ENCODE measurements at places on chromosomes 2 and 18. TPM values are rescaled to one million over a fixed set of nuclear protein-coding genes. Genes with fewer than 3 reads are reported as not detected.

The ANKRD30B gene
- not detected for total RNA-seq

DNA sequence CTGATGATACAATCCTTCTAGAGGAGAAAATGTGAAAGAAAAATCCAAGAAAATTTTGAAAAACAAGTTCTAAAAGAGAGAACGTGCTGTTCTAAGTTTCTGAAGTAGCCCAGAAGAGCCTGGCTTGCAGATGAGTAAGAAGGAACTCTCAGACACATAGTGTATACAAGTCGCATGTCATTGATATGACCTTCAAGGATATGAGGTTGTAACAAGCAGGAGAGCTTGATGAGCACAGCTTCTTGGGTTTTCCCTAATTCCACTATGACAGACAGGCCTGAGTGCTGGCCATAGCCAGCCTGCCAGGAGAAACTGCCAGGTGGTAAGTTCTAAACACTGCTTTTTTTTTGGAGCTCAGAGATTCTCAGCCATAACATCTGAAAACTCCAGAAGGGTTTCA is 235.7 kb upstream of the SIX2 start:
- no peak for DNase-seq

DNA sequence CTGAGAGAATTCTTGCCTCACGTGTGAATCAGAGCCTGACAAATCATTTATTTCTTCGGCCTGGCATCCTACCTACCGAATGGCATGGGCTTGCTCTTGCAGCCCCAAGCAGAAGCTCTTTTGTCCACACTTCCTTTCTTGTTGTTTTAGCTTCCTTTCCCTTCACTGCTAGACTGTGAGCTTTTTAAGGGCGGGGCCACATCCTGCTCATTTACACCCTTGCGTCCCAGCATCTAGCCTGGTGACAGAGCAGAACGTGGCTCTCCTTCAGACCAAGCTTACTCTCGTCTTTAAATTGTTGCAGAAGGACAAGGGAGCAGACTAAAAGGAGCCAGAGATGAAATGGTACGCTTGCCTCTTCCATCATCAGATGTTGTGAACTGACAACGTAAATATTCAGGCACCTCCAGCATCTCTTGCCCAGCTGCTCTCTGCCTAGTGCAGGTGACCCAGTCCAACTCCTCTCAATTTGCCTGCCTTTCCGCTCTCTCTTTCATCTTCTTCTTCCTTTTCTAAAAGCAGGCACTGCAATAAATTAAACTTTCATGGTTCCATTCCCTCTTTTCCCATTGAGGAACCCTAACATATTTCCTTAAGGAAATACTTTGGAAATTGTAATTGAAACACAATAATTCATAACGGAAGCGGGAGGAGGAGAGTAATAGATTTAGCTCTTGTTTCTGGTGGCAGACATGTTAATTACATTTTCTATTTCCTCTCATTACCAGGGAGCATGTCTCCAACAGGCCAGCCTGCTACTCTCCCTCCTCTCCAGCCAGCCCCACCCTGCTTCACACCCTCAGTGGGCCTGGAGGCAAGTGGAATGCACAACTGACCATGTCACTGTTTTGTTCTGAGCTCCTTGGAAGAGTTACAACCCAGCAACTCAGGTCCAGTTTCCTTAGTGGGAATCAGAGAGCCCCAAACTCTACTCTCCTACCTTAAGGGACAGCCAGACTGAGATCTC is 228.1 kb upstream of the TRIB2 start:
- DNase-seq, result no peak

The IL1F10 gene
- total RNA-seq, result not detected

GRCh38 chr2:204152616-204153015 is 216.1 kb downstream of the ICOS start:
- DNase-seq, result no peak

The RAB17 gene
- 4.1 TPM for total RNA-seq

The TSPYL6 gene
- not detected for total RNA-seq

DNA sequence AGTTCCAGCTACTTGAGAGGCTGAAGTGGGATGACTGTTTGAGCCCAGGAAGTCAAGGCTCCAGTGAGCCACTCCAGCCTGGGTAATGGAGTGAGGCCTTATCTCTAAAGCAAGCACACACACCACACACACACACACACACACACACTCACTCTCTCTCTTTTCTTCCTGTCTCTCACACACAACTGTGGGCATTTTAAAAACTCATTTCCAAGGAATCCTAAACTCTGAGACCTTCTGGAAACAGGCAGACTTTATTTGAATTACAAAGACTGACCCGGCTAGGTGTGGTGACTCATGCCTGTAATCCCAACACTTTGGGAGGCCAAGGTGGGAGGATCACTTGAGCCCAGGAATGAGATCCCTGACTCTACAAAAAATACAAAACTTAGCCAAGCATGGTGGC is 21.3 kb downstream of the WDSUB1 start:
- no peak for DNase-seq

The UGT1A9 gene
- not detected for total RNA-seq

The POTEC gene
- total RNA-seq, result not detected

DNA sequence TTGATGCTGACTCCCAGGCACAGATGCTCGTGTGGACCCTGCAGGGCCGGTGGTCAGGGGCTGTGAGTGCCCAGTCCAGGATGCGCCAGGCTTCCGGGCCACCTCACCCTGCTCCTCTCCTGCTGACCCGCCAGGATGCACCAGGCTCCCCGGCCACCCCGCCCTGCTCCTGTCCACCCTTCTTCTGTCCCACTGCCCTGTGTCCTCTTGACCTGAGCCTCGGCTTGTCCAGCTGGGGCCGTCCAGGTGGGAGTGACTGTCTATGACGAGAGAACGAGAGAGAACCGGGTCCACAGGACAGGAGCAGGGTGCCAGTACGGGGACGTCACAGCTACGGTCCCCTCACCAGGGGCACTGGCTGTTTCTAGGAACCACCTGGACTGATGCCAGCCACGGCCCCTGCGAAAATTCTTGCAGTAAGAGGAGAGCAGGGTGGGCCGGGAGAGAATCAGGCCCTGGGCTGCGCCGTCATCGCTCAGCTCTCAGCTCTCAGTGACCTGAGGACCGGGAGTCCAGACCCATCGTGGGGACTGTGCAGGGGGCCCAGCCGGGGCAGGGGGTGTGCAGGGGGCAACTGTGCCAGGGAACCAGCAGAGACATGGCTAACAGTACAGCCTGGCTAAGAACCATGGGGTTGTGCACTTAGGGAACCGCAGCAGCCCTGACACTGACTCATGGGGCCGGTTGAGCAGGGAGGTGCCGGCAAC is 12.9 kb upstream of the NFATC1 start:
- DNase-seq, result no peak

DNA sequence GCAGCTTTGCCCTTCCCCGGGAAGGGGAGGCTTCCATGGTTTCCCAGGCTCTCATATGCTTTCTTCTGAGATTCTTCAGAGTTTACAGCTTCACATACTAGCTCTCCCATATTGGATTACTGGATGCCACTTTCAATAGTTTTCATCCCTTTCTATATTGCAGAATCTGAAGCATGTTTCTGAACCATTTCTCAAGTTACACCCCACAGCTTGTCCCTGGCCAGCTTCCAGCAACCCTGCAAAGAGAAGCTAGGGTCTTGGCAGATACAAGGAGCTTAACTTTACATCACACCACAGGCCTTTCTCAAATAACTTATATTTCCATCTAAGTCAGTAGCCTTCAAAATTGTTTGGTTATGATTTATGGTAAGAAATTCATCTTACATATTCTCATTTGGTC is 39.6 kb downstream of the LHCGR start:
- no peak for DNase-seq

DNA sequence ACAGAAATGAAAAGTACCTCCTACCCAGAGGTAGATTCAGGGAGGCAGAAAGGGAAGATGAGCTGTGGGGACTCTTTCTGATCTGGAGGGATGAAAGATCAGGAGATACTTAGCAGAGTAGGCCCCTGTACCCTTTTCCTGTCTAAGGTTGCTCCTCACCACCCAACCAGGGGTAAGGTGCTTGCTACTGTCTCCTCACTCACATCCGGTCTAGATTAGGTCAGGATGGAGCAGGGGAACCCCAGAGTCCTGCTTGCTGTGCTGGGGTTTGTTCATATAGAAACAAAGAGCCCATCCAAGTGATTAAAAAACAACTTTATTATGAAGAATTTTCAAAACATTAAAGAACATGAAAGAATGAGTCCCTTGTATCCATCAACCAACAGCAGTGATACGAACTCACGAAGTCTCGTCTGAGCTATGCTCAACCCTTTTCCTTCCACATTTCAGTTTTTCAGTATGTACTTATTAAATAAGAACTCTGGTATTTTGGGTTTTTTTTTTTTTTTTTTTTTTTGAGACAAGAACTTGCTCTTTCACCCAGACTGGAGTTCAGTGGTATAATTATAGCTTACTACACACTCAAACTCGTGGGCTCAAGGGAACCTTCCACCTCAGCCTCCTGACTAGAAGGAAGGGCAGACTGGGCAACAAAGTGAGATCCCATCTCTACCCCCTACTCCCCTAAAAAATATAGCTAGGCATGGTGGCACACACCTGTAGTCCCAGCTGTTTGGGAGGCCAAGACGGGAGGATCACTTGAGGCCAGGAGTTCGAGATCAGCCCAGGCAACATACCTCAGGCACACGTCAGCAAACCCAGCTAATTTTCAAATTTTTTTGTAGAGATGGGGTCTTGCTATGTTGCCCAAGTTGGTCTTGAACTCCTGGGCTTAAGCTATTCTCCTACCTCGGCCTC is 28.5 kb upstream of the MCFD2 start:
- DNase-seq, result no peak

DNA sequence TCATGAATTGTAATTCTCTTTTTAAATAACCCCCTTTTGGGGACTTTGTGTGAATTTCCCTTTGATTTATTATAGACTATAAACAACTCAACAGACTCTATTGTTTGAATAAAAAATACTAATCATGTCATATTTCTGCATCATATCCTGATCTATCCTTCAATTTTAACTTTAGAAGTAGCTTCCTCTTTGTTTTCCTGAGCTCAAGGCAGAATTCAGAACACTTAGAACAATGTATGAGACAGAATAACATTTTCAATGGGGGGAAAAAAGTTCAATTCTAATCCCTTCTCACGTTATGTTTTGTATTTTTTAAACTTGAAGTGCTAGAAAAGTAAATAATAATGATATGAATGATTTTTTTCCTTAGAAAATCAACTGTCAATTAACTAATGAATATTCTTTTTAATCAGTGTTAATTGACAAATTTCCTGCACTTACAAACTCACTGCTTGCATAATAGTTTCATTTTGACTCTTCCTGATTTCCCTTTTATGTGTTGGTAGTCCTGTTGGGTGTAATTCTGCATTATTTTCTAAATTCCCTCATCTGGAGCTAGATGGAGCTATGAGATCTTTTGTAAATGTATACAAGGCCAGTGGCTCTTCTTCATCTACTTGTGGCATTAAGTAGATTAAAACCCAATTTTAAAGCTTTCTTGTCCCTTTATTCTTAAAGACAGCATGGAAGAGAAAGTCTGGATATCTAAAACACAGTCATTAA is 326.1 kb downstream of the PARD3B start:
- no peak for DNase-seq

GRCh38 chr18:11497585-11497984 is 111.8 kb upstream of the SLC35G4 start:
- peak; percentile 43 for DNase-seq

- DNase-seq, result peak; percentile 57
Measured at GRCh38 chr2:159225025-159226016, 61.2 kb downstream of the WDSUB1 start.

DNA sequence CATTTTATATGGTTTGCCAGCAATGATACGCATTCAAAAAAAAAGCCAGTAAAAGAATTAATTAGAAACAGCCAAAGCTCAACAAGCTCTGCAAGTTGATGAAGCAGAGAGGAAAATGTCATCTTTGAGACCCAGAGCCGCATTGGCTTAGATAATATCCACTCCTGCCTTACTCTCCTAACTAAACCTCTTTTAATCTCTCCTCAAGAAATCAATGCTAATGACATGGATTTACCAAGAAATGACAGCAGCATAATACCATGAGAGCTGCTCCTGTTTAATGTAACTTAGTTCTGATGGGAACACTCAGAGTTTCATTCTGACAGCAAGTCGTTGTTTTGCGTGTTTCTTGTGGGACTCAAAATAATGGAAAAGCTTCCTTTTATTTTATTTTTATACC is 1099.4 kb upstream of the PIK3C3 start:
- no peak for DNase-seq

Measured in Right ventricle myocardium superior (tissue), 1 donor.